ENCODE measurements at places on chromosomes 6 and 20. TPM values are rescaled to one million over a fixed set of nuclear protein-coding genes. Genes with fewer than 3 reads are reported as not detected.

LBP gene
- total RNA-seq = 0.15 TPM

SRMS gene
- total RNA-seq = 3.2 TPM

BTN2A1 gene
- 11.2 TPM for total RNA-seq

PNLDC1 gene
- 0.37 TPM for total RNA-seq

LRRC73 gene
- total RNA-seq = 1.2 TPM

MAS1L gene
- total RNA-seq = not detected

PRICKLE4 gene
- total RNA-seq = 2.9 TPM

C20orf144 gene
- 0.37 TPM for total RNA-seq

DEFB126 gene
- not detected for total RNA-seq

GRM1 gene
- not detected for total RNA-seq

FAXC gene
- 4.7 TPM for total RNA-seq

DNA sequence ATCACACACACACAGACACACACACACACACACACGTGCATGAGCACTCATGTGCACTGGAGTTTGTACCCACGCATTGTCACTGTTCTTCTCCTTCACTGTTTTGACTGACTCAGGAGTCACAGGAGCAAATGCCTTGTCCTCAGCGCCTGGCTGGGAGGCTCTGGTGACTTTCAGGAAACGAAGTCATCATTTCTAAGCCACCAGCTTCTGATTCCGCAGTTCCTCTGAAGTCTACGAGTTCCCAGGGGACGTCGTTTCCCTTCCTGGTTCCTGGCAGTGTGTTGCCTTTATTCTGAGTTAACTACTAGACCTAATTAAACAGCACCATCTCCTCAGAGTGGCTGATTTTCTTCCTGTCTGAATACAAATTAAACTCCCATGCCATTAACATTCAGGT lies 82.2 kb upstream of the PMEPA1 start:
- H3K36me3 ChIP-seq = no peaks in the 10 kb centered on the region
- H3K4me1 ChIP-seq = no peaks in the 10 kb centered on the region
- H3K27ac ChIP-seq = no peak overlapping the region
- H3K4me3 ChIP-seq = no peak overlapping the region

DNA sequence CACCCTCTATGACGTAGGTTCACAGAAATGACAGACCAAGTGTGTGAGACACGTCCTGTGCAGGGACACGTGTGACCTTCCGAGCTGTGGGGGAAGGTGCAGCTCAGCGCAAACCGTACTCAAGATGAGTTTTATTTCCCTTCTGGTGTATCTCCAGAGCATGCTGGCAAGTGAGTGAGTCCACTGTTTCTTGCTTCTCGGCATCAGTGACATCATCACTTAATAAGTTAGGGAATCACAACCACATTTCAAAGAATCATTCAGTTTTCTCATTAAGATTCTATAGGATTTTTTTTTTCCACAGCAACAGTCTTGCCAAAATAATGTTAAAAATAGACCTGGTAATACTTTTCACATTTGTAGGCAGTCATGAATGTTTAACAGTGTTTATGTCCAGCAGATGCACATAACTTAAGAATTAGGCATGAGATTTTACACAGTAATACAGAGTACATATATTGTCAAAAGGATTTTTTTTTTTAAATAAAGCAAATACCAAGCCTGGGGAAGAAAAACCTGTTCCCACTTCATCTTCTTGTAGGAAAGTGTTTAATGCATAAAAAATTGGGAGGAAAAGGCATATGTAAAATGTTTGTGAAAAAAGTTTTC lies 417.8 kb downstream of the CDC5L start:
- no peak overlapping the region for H3K4me3 ChIP-seq
- no peaks in the 10 kb centered on the region for H3K36me3 ChIP-seq
- H3K27me3 ChIP-seq = no peaks in the 10 kb centered on the region
- no peak for DNase-seq

GRCh38 chr20:46211331-46211722 lies 93.2 kb downstream of the CD40 start:
- H3K4me1 ChIP-seq = peaks cover 47% of the 10 kb centered on the region
- H3K27me3 ChIP-seq = no peaks in the 10 kb centered on the region
- H3K36me3 ChIP-seq = no peaks in the 10 kb centered on the region
- DNase-seq = no peak

DNA sequence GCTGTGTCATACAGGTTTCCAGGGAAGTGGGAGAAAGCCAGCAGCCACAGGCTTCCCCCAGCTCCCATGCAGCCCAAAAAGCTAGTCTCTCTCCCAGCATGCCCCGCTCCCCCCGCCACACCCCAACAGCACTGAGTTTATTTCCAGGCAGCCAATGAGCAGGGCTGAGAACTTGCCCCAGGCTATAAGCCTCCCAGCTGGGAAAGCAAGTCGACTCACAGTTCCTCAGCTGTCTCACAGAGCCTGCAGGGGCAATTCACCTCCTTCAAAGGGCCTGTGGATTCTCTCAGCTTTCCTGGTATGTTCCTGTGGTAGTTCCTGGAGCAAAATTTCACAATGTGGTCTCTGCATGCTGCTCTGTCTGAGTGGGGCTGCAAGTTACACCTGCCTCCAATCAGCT lies 34.2 kb downstream of the PAX1 start:
- H3K4me1 ChIP-seq = no peaks in the 10 kb centered on the region
- no peak overlapping the region for H3K27ac ChIP-seq
- H3K36me3 ChIP-seq = no peaks in the 10 kb centered on the region
- no peak overlapping the region for H3K4me3 ChIP-seq
- no peak for DNase-seq

DNA sequence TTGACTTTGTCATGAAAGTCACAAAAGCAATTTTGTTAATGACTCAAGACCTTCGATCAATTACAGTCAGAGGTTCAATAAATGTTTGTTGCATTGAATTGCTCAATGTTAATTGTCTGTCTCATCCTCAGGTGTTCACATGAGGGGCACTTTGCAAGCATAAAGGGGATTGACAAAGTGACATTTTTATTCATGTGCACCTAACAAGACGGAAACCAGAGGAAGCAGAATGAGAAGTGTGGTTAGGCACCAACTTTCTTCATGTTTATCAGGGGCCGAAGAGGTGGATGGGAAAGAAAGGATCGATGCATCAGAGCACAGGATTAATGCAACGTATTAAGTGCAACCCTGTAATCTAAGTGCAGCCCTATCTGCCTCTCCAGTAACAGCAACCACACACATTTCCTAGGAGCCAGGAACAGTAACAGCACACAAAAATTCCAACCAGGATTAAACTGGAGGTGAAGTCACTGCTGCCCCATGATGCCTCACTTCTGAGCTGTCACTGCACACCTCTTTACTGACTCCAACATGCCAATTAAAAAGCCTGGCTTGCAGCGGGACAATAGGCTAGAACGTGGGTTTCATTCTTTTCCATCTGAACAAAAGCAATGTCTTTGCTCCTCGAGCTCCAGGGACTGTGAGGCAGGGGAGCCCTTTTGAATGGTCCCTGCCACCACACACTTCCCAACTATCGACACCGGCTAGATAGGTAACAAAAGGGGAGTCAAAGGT lies 262.7 kb downstream of the CD83 start:
- no peak for DNase-seq
- no peak overlapping the region for H3K4me3 ChIP-seq
- no peak overlapping the region for H3K27ac ChIP-seq
- H3K4me1 ChIP-seq = no peaks in the 10 kb centered on the region

GRCh38 chr6:37585523-37585905 lies 85.8 kb upstream of the CCDC167 start:
- no peaks in the 10 kb centered on the region for H3K36me3 ChIP-seq
- DNase-seq = no peak
- no peak overlapping the region for H3K27ac ChIP-seq
- H3K4me1 ChIP-seq = peaks cover 11% of the 10 kb centered on the region

GRCh38 chr6:9481292-9482029 lies 933.4 kb downstream of the TFAP2A start:
- DNase-seq = peak; percentile 50
- H3K36me3 ChIP-seq = no peaks in the 10 kb centered on the region
- H3K27me3 ChIP-seq = no peaks in the 10 kb centered on the region
- H3K4me1 ChIP-seq = peaks cover 23% of the 10 kb centered on the region
- H3K4me3 ChIP-seq = no peak overlapping the region

DNA sequence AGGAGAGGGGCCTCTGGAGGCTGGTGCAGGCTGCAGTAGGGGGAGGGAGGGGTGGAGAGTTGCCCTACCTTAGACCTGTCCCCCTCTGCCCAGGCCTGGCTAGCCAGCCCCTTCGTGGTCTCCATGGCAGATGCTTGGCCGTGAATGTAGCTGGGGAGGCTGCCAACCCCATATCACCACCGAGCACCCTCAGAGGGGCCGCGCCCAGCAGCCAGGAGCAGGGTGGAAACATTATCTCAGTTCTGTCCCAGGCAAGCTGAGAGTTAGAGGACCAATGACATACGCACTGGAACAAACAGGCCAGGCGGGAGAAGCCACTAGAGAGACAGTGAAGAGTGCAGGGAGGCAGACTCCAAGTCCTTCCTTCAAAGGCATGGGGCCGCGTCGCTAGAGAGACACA lies 66.5 kb downstream of the LRFN2 start:
- H3K4me1 ChIP-seq = no peaks in the 10 kb centered on the region
- H3K4me3 ChIP-seq = no peak overlapping the region

DNA sequence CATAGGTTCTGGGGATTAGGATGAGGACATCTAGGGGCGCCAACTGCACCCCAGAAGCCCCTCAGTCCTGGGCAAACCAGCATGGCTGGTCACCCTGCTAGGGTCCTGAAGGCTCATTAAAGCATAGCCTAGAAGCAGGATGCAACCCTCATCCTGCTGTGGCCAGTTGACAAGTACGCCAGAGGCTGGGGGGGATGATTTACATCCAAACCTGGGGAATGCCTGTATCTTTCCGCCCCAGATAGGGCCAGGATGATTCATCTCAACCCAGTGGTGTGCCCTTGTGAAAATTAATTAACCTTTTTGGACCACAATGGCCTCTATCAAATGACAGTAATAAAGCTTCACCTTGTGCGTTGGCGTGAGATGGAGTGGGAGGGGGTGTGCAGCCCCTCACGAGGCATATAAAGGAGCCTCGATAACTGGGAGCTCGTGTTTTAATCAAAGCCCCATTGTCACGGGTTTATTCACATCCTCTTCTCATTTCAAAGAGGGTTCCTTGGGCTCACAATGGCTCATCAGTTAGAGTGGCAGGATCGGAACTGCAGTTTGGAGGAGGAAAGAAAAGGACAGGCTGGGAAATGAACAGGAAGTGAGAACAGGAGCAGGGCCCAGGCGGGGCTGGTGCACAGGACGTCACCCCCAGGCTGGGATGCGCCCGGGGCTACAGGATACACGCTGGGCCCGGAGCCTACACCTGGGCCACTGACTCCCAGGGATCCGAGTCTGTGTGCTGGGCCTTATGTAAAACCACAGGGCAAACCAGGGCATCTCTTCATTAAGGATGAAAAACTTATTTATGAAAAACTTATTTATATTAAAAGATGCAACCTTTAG lies 121.8 kb upstream of the PHACTR3 start:
- H3K36me3 ChIP-seq = no peaks in the 10 kb centered on the region
- H3K27ac ChIP-seq = no peak overlapping the region

- H3K27ac ChIP-seq = no peak overlapping the region
- no peak for DNase-seq
- H3K4me1 ChIP-seq = peaks cover 6% of the 10 kb centered on the region
These were observed 68.7 kb upstream of the STMND1 start for GRCh38 chr6:17032988-17033634.

DNA sequence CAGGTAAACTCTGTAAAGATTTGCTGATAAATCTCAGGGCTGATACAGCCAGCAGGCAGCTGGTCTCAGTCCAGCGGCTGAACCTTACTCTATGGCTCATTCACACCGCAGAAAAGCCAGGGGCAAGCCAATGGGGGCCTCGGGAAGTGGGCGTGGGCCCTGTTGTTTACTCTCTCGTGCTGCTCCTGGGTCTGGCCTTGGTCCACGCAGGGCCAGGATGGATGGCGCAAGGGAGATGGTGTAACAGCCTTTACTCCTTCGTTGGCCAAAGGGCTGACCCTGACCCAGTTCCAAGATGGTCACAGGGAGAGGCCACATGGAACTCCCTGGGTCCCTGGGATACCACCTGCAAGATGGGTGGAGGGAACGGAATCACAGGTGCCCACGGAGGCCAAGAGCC lies 16.2 kb downstream of the KCNK17 start:
- no peak overlapping the region for H3K4me3 ChIP-seq
- H3K27ac ChIP-seq = no peak overlapping the region
- H3K4me1 ChIP-seq = no peaks in the 10 kb centered on the region
- DNase-seq = no peak

GRCh38 chr6:32123681-32124080 lies 4.4 kb downstream of the ATF6B start:
- no peak for DNase-seq
- H3K4me3 ChIP-seq = no peak overlapping the region
- peaks cover 23% of the 10 kb centered on the region for H3K4me1 ChIP-seq
- no peaks in the 10 kb centered on the region for H3K27me3 ChIP-seq
- no peak overlapping the region for H3K27ac ChIP-seq

DNA sequence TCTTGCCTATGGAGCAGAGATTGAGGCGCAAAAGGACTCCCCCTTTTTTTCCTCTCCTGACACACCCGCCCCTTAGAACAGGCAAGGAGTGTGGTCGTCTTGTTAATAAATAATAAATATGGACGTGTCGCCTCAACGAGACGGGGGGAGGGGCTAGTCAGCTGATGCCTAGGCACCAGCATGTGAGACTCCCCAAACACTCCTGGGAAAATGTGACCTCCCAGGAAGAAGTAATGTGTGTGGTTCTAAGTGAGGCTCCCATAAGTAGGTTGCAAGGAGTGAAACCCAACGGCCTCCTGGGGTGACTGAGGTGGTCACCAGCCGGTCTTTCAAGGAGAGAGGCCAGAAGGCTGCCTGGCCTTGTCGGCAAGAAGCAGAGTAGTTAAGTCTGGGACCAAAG lies 1.1 kb upstream of the FAXC start:
- no peak for DNase-seq
- H3K4me3 ChIP-seq = peak overlapping the region; percentile 51
- H3K27ac ChIP-seq = no peak overlapping the region
- peaks cover 19% of the 10 kb centered on the region for H3K4me1 ChIP-seq

DNA sequence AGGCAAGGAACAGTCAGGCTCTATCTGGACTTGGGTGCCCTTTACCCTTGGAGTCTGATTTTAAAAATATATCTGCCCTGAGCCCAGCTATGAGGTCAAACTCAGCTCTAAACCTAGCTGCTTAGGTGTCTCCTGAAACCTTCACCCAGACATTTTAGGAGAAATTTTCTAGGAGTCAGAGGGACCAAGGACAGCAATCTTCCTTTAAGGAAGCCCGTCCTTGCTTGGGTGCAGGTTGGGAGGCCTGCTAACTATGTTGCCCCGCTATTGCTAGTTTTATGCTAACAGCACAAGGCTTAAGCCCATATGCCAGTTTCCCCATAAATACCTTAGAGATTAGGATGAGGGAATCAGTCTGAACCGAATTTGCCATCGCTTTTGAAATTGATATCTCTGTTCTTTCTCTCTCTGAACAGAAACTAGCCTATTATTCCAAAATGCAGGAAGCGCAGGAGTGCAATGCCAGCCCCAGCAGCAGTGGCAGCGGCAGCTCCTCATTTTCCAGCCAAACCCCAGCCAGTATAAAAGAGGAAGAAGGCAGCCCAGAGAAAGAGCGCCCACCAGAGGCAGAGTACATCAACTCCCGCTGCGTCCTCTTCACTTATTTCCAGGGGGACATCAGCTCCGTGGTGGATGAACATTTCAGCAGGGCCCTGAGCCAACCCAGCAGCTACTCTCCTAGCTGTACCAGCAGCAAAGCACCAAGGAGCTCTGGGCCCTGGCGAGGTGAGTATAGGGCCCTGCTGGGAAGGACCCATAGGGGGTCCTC lies 2.6 kb downstream of the VGLL2 start:
- no peaks in the 10 kb centered on the region for H3K4me1 ChIP-seq
- no peaks in the 10 kb centered on the region for H3K36me3 ChIP-seq
- peaks cover 6% of the 10 kb centered on the region for H3K27me3 ChIP-seq
- H3K4me3 ChIP-seq = no peak overlapping the region

- no peaks in the 10 kb centered on the region for H3K4me1 ChIP-seq
- DNase-seq = no peak
- H3K27ac ChIP-seq = no peak overlapping the region
- H3K27me3 ChIP-seq = peaks cover 22% of the 10 kb centered on the region
- no peak overlapping the region for H3K4me3 ChIP-seq
These were observed 24.0 kb upstream of the PHACTR3 start for GRCh38 chr20:59580146-59580946.
